Retinal pigment epithelial cell (primary cell): ENCODE measurements at places on chromosomes 3 and 15.
A peak's percentile ranks its signal among the peaks of the same experiment; 100 is the strongest.

- no peak for DNase-seq
Observed at GRCh38 chr15:99951511-99951910, 218.3 kb upstream of the LYSMD4 start.

DNA sequence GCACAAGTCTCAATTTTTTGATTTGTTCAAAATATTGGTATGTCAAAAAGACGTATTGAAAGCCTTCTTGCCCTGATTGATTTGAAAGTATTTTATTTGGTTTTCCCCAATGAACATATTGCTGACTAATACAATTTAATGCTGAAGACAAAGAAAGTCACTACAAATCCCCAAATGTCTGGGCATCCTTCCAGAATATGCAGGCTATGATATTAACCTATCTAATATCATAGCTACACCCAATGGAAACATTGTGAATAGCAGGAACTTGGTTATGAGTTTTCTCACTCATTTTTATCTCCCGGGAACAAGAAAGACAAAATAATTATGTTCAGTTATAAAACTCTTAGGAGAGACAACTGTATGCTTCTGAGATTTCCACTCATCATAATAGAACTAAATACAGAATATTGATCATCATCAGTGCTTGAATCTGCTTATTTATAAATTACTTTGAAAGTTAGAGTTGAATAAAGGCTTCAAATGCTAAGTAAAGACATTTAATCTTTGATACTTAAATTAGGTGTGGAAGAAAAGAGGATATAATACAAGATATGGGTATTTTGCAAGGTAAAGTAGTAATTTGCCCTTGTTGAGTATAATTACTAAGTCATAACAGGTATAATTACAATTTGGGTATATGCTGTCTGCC is 483.9 kb downstream of the RBMS3 start:
- DNase-seq, result peak; percentile 80

GRCh38 chr15:22958487-22959280 is 21.5 kb downstream of the CYFIP1 start:
- DNase-seq, result no peak

- DNase-seq, result no peak
Observed at GRCh38 chr3:124535306-124535705, 194.9 kb upstream of the UMPS start.

- no peak for DNase-seq
Observed at GRCh38 chr15:83697716-83698115, 43.8 kb downstream of the ADAMTSL3 start.

GRCh38 chr15:29067949-29068348 is 182.2 kb downstream of the APBA2 start:
- DNase-seq, result no peak

- DNase-seq, result no peak
Observed at GRCh38 chr15:62799037-62799436, 243.5 kb upstream of the TPM1 start.

DNA sequence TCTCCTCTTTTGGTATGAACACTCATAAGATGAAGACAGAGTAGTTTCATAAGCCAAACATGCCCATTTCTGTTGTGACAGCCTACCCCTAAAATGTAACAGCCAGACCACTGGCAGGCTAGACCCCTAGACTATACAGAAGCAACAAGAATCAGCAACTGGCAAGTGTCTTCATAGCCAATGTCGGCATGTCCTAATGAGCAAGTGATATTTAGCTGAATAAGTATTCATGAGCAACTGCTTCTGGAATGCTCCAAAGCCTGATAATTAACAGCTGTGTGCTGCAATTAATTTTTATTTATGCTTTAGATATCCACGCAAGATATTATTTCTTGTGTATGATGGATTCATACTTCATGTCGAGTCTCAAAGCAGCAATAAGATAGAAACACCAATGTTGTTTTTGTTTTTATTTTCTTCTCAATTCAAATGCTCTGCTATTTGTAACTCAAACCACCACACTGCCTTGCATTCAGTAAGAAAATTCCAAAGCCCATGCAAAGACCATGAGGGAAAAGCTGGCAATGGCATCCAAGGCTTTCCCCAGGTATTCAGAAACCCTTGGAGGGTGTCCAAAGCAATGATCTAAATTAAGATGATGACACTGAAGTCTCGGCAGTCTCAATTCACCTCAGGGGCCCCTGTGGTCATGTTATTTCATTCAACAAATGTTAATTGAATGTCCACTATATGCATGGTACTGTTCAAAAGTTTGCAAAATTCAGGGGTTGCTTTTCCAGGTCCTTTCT is 167.7 kb upstream of the NECTIN3 start:
- no peak for DNase-seq

GRCh38 chr3:108669208-108669607 is 79.7 kb downstream of the DZIP3 start:
- DNase-seq, result no peak

DNA sequence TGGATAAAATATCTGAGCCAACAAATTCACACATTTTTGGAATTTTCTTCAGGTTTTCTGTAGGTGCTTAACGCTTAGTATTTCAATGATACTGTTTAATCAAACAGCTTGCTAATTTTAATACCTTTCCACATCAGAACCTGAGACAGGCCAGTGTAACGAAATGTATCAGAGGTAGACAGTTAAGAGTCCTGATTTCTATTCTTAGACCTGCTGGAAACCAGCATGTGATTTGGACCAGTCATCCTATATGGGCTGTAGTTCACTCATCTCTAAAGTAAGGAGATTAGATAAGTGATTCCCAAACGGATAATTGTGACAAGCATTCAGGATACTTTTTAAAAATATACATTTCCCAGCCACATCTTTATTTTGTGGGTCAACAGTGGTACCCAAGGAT is 18.4 kb downstream of the ARL6IP5 start:
- DNase-seq, result no peak
